GM13976 (cell line): ENCODE measurements at places on chromosomes 7 and 10.

- peak; percentile 61 for DNase-seq
These were observed 615 bp downstream of the ARHGAP12 start for GRCh38 chr10:31927884-31928548.

- peak; percentile 57 for DNase-seq
These were observed 77.5 kb upstream of the CUX1 start for GRCh38 chr7:101739775-101740398.

- no peak for DNase-seq
These were observed 8.2 kb upstream of the RET start for GRCh38 chr10:43068471-43069210.

GRCh38 chr7:142098004-142098403, 13.5 kb upstream of the MGAM2 start:
- DNase-seq = no peak

- DNase-seq = no peak
These were observed 123.6 kb upstream of the SFMBT2 start for GRCh38 chr10:7534480-7534852.

DNA sequence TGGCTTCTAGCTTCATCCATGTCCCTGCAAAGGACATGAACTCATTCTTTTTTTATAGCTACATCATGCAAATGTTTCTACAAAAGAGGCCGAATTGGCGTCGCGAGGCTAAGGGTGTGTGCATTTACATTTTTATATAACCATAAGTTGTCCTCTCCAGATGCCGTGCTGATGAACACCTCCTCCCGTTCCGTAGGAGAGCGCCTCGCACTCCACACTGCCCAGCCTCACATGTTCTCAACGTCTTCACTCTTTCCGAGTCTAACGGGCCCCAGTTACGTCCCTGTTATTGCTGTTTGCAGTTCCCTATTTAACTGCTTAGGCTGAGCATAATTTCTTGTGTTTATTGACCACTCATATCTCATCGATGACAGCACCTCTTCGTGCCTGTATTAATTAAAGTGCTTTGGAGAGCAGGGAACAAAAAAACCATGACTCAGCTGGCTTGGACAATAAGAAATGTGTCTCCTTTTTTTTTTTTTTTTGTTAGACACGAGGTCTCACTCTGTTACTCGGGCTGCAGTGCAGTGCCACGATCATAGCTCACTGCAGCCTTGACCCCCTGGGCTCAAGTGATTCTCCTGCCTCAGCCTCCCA, 113.5 kb upstream of the SDK1 start:
- no peak for DNase-seq

DNA sequence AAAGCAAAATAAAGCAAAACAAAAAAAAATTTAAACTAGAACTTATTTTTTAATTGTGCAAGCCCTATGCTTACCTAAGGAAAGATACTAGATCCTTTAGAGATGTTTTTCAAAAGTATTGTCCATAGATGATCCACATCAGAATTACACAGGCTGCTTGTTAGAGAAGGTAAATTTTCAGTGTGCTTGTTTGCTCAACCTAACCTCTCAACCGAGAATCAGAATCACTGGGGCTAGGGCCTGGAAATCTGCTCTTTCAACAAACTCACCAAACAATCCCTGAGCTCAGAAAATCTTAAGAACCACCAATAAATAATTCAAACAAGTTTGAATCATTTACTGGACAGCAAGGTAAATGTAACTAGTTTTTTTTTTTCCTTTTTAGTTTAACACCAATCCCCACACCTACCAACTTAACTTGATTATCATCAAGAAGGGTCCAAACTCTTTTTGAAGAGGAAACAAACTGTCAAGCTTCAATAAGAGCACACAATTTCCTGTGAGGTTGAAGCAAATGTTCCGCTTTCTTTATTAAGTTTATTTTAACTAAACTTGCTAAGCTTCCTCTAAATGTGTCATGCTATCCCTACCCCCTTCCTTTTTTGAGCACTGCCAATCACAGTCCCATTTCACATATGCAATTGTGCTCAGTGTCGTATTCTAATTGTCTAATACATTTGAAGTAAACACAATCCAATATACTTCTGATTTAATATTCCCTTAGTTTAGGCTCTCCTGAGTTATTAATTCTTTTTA, 7.4 kb upstream of the TSPAN33 start:
- peak; percentile 48 for DNase-seq

DNA sequence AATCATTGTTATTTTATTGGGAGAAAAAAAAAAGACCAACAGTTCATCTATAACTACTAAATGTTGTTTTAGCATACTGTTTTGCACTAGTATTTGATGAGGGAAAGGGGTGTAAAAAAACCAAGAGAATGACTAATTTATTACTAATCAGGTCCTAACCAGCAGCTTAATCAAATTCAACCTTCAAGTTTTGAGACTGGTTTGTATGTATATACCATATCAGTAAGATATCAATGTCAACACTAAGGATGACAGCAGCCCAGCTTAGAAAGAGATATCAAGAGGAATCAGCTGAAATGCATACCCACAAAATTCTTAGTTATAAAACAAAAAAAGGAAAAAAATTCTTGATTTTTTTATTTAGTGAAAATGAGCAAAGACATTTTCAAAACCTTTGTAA, 122.6 kb downstream of the KMT2C start:
- no peak for DNase-seq

DNA sequence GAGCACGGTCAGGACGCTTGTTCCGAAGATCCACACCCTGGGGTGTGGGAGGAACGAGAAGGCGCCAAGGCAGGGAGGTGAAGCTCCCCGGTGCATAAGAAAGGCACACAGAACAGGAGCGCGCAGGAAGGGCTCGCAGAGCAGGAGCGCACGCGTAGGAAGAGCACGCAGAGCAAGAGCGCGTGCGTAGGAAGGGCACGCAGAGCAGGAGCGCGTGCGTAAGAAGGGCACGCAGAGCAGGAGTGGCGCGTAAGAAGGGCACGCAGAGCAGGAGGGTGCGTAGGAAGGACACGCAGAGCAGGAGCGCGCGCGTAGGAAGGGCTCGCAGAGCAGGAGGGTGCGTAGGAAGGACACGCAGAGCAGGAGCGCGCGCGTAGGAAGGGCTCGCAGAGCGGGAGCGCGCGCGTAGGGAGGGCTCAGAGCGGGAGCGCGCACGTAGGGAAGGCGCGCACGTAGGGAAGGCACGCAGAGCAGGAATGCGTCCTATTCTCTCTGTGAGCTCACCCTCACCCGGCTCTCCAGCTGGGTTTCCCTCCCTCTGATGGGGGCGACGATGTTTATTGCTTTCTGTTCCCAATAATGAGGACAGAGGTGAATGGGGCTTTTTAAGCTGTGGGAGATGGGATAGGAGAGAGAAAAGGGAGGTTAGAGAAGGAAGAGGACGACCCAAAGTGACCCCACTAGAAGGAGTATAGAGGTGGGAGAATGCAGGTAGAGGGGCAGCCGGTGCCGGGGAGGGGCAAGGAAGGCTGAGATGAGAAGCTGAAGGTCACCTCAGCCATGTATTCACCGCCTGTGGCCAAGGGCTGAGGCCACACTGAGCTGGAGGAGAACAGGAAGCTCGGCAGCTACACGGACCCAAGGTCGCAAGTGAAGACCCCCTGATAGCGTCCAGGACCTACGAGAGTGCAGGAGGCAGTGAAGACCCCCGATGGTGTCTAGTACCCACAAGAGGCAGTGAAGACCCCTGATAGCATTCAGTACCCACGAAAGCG, 423.2 kb downstream of the PTPRN2 start:
- no peak for DNase-seq

GRCh38 chr7:131254211-131254610, 73.5 kb upstream of the MKLN1 start:
- no peak for DNase-seq
